ENCODE measurements at places on chromosomes 13 and 19. TPM values are rescaled to one million over a fixed set of nuclear protein-coding genes. Genes with fewer than 3 reads are reported as not detected.

ZNF581 gene
- total RNA-seq, result 42.8 TPM

ANKRD24 gene
- 0.34 TPM for total RNA-seq

GPR12 gene
- not detected for total RNA-seq

KANK2 gene
- 47.9 TPM for total RNA-seq

CALR3 gene
- not detected for total RNA-seq

CEACAM7 gene
- 0.10 TPM for total RNA-seq

OLFM2 gene
- total RNA-seq, result 10.4 TPM

LMTK3 gene
- 4.9 TPM for total RNA-seq

ZNF154 gene
- total RNA-seq, result not detected

TNFRSF19 gene
- total RNA-seq, result 3.8 TPM

SRRM5 gene
- total RNA-seq, result 1.1 TPM

ZNF442 gene
- not detected for total RNA-seq

IFI30 gene
- total RNA-seq, result 12.3 TPM

CEACAM3 gene
- total RNA-seq, result not detected

CCL25 gene
- total RNA-seq, result not detected

YJU2 gene
- 19.4 TPM for total RNA-seq

LIM2 gene
- total RNA-seq, result not detected

PRKCG gene
- total RNA-seq, result 7.3 TPM

MISP3 gene
- total RNA-seq, result 3.6 TPM

SIGLEC8 gene
- total RNA-seq, result not detected

PTGIR gene
- total RNA-seq, result not detected

DNAAF3 gene
- 5.8 TPM for total RNA-seq

ARHGAP35 gene
- total RNA-seq, result 22.0 TPM

ZNF808 gene
- 0.10 TPM for total RNA-seq

KLK8 gene
- total RNA-seq, result not detected

ELSPBP1 gene
- not detected for total RNA-seq

FGF21 gene
- not detected for total RNA-seq

NCAN gene
- 0.06 TPM for total RNA-seq

TEX101 gene
- not detected for total RNA-seq

CD70 gene
- total RNA-seq, result 20.5 TPM

KEAP1 gene
- total RNA-seq, result 56.6 TPM

KLC3 gene
- total RNA-seq, result 0.62 TPM

VSTM2B gene
- total RNA-seq, result 0.09 TPM

SIGLEC10 gene
- total RNA-seq, result not detected

CCDC159 gene
- 4.3 TPM for total RNA-seq

WTIP gene
- total RNA-seq, result 35.3 TPM

BLVRB gene
- 310 TPM for total RNA-seq

AMER2 gene
- not detected for total RNA-seq

ZNF787 gene
- 48.1 TPM for total RNA-seq

NPHS1 gene
- 0.38 TPM for total RNA-seq
